NCI-H2029 (cell line): ENCODE measurements at places on chromosomes 2 and 18.

GRCh38 chr2:20443276-20443920 is 3.5 kb upstream of the RHOB start:
- DNase-seq = no peak

- no peak for DNase-seq
These were observed 137.5 kb downstream of the NDUFA10 start for GRCh38 chr2:239887604-239888003.

DNA sequence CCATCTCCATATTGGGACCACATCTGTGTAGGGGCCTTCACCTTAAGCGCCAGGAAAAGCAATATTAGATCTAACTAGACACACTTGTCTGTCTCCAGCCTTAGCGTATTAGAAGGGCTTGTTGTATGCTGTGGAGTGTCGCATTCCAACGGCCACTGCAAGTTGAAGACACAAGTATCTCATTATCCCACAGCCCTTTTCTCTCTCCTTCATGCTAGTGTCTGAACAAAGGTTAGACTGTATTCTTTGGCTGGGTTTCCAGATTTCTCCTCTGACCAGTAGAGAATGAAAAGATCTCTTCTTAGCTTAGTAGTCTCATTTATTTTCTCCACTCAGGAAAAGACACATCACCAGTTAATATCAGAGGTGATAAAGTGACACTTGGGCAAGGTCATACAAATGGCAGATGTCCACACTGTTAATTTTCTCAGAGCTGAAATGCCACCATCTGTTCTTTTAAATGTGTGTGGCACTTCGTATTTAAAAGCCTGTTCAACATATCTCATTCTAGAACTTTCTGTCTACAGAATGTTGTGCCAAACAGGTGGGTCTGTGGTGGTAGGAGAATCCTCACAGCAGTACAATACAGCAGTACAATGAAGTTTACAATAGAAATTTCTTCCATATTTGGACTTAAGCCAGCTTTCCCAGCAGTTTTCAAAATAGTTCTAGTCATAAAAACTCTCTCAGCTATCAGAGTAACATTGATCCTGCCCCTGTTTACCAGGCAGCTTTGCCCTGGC is 94.0 kb upstream of the ITGA6 start:
- peak; percentile 8 for DNase-seq

DNA sequence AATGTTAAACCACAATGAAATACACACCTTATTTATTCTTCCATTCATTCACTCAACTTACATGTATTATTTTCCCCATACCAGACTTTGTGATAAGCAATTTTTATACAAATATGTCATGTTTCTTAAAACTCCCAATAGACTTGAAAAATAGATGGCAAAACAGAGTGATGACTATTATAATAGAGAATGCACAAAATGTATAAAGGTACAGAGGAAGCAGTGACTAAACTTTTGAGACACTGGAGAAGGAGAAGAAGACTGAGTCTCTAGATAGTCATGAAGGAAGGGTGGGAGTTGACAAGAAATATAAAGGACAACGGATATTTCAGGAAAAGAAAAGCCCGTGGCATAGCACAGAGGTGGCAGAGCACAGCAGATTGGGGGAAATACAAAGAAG is 198.1 kb upstream of the SLC39A10 start:
- DNase-seq = no peak

DNA sequence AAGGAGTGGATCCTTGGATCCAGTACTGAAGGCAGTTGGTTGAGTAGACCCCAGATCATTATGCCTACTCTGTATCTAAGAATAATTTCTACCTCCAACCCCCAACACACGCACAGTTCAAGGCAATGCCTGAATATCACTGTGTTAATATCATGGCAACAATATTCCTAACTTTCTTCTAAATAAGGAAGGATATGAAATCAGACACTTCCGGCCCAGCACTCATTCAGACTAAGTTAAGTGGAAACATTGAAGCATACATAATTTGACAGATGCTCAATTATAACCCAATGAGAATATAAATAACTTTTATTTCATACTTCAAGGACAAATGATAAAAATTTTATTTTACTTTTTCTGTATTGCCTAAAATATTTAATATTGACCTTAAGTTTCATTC is 153.6 kb upstream of the COL3A1 start:
- no peak for DNase-seq

GRCh38 chr18:64806691-64807090 is 657.8 kb upstream of the LINC00305 start:
- DNase-seq = no peak
